Stimulated activated CD4-positive, alpha-beta T cell treated with anti-CD3 and anti-CD28 coated beads, Interleukin-1b, Interleukin-23, amount 100 ng/mL, for 48 hours (primary cell): ENCODE measurements at places on chromosomes 2 and 18.

DNA sequence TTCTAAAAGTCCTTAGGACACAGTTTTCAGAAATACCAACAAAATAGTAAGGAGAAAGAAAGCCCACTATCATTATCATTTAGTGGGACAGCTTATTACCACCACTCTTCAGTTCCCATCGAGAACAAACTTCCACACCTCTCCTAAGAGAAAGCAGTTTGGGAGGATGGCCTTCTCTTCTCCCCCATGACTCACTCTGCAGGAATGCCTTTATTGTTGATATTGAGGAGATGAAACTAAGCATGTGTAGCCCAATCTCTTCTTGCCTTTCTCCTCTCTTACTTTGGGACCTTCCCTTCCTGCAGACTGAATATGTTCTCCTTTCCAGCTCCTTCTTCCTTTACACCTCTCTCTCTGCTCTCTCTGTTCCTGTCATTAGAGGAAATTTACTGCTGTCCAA, 30.0 kb upstream of the ERMN start:
- DNase-seq: no peak

GRCh38 chr2:170972296-170973224, 43.5 kb downstream of the GORASP2 start:
- DNase-seq: no peak

DNA sequence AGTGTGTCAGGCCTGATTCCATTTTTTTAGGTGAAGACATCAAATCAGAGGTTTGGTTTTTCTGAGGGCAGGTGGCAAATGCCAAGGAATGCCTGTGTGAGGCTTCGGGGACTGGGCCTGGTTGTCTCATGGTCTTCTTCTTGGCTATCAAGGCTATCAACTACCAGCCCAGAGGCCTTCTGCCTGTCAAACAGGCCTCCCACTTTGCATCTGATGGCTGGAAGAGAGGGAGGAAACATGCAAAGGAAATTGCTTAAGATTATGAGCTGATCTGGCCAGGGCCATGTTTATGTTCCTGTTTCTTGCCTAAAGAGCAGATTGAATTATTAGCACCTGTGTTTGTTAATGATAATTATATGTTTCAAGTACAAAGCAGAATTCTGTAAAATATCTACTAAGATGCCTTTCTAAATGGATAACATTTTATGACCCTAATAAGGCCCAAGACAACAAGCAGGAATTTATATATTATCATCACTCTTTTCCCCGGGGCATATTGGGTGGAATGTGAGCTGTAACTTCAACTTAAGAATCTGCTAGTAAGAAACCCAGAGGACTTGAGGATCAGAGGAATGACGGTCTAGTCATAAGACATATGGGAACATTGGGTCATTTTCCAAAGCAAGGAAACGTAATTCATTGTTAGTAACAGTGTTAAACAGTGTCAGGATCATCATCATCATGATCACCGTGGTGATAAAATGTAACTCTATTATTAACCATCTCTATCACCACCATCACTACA, 123.2 kb downstream of the LYPD6B start:
- no peak for DNase-seq

DNA sequence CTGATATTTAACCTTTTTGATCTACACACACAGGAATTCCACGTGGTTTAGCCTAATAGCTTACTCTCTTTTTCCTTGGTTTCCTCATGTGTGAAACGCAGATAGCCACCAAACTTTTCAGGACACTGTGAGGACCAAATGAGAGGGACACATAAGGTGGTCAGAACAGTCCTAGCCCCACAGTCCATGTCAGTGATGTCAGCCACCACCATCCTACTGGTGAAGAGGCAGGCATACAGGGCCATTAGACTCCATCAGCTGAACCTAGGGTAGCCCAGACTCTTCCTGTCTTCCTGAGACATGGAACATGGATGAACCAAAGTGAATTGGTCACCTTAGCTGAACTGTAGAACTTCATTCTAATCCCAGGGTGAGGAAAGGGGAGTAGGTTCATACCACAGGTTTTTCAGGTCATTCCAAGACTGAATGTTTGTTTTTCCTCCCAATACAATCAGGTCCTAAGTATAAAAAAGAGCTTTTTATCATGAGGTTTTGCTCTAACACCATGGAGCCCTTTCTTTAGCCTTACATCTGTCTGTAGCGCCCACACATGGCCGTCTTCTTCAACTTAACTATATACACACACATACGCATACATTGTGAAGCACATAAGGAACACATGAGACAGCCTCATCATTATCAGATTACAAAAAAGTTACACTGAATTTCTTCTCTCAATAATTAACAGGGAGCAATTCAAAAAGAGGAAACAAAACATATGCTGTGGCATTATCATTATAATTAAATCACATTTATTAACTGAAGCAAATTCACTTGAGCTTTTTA, 18.5 kb upstream of the NFE2L2 start:
- DNase-seq: no peak

- DNase-seq: no peak
Measured at GRCh38 chr18:59238385-59238784, 18.4 kb downstream of the GRP start.

DNA sequence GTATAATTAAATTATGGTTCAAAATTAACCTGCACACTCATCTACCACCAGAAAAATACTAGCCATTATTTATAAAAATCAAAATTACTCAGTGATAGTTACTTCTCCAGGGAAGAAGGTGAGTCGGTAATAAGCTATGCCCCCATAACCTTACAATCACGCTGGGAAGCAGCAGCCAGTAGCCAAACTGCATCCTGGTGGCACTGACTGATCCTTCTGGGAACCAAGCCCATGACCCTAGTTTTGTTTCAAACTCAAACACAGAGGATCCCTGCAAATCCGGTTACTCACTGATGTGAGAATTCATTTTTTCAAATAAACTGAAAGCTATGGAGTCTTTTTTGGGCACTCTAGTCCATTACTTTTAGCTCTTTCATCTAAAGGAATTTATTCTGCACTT, 88.2 kb upstream of the VWC2L start:
- no peak for DNase-seq

- no peak for DNase-seq
Measured at GRCh38 chr2:151786077-151786476, 42.1 kb downstream of the ARL5A start.

DNA sequence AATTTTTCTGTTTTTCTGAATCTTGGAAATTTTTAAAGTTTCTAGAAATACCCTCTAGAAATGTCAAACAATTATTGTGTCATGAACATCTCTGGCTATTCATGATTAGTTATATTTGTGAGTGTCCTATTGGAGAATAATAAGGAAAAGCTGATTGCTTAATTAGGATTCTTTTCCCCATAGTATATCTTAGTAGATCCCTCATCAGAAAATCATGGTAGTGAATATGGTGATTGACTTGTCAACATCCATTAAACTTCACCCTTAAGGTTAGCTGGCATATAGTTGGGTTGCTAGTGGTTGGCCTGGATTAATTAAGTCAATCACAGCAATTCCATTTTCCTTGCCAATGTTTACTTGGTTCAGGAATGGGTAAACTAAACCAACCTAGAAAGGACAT, 18.7 kb upstream of the NABP1 start:
- no peak for DNase-seq
